ENCODE measurements at places on chromosomes 3 and 15.
A peak's percentile ranks its signal among the peaks of the same experiment; 100 is the strongest.

DNA sequence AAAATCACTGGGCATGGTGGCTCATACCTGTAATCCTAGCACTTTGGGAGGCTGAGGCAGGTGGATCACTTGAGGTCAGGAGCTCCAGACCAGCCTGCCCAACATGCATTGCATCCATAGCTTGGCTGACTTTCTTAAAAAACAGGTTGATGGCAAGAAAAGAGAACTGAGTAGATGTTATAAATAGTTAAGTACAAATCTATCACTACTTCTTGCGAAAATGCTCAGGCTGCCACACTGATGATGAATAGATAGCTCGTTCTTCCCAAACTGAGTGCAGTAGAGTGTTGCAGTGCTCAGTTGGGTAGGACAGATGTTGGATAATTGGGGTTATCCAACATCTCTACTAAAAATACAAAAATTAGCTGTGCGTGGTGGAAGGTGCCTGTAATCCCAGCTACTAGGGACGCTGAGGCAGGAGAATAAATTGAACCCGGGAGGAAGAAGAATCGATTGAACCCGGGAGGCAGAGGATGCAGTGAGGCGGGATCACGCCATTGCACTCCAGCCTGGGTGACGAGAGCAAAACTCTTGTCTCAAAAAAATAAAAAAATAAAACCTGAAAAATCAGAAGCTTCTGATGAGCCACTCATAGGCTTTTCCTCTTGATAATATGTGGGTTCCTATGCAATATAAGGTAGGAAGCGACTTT is 1.2 kb downstream of the BTLA start:
- DNase-seq, result no peak

DNA sequence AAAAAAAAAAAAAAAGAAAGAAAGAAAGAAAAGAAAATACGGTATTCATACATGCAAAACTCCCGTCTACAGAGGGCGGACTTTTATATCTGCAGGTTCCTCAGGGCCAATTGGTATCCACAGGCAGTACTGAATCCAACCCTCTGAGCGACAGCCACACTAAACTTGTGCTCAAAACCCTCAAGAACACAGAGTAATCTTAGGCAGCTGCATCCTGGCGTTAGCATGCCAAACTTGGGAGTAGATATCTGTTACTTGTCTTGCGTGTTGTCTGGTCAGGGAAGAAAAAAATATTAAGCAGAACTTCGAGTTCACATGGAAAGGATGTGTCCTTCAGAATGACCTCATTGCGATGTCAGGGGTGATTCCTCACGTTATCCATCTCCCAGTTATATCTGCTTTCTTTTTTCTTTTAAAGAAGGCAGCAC is 12.8 kb downstream of the SNAP23 start:
- DNase-seq, result no peak

DNA sequence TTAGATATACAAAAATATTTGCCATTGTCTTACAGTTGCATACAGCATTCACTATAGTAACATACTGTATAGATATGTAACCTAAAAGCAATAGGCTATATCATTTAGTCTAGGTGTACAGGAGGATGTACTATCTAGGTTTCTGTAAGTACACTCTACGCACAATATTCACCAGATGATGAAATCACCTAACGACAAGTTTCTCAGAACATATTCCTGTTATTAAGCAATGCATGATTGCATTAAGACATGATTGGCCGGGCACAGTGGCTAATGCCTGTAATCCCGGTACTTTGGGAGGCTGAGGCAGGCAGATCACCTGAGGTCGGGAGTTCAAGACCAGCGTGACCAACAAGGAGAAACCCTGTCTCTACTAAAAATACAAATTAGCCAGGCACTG is 14.5 kb upstream of the PRKCI start:
- no peak for DNase-seq

- no peak for DNase-seq
Observed at GRCh38 chr3:162774613-162775100, 1278.0 kb downstream of the OTOL1 start.

DNA sequence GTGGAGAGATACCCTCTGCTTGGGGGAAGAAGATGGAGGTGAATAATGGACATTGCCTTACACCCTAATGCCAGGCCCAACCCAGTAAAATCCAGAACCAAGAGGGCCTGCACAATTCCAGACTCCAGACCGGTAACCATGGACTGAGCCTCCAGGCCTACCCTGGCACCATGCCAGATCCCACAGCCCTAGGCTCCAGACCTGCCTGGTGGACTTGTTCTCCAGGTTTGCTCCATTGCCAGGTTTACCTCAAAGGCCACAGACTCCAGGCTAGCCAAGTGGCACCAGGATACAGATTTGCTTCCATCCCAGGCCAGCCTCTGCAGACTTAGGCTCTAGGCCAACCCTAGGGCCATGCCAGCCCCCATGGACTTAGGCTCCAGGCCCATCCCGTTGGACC is 14.0 kb downstream of the PLCH1 start:
- no peak for DNase-seq

GRCh38 chr3:130841357-130841756 is 52.5 kb upstream of the ATP2C1 start:
- DNase-seq, result no peak

- DNase-seq, result no peak
Observed at GRCh38 chr15:66841953-66842681, 140.1 kb downstream of the SMAD6 start.

DNA sequence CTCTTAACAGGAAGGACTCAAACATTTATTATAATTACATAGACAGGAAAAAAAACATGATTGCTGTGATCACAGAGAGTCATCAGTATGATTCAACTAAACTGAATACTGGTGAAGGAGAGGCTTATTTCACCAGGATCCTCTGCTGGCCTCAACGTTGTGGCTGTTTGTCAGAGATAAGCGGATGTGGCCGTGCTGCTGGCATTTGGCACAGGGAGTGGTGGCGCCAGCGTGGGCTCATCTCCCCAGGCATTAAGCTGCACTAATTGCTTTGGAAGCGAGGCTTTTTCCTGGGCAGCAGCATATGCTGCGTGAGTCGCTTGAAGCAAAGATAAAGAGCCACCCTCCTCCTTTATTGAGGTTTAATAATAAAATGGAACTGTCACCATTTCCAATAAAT is 306.7 kb downstream of the LRTM1 start:
- DNase-seq, result no peak

GRCh38 chr3:66898155-66898554 is 100.0 kb upstream of the KBTBD8 start:
- DNase-seq, result no peak

- DNase-seq, result no peak
Observed at GRCh38 chr3:133894353-133895207, 1.1 kb downstream of the RAB6B start.

GRCh38 chr3:117853923-117854668 is 1144.5 kb downstream of the TUSC7 start:
- DNase-seq, result no peak

DNA sequence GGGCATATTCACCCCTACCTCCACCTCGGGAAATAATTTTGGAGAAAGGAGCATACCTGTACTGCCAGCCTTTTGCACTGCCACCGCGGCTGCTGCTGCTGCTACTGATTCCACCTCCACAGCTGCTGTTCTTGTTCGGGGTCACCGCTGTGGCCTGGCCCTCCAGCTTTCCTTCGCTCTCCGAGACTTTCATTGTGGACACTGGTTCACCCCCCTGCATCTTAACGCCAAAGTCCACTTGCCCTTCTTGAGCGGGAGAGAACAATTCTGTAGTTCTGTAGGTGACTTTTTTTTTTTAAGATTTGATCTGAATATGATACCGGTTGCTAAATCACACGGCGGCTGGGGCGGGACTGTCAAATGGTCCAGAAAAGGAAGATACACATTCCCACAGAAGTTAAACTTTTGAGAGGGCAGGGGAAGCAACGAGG is 701 bp downstream of the OSBPL11 start:
- DNase-seq, result no peak

GRCh38 chr15:48823237-48823636 is 12.4 kb upstream of the CEP152 start:
- no peak for DNase-seq

DNA sequence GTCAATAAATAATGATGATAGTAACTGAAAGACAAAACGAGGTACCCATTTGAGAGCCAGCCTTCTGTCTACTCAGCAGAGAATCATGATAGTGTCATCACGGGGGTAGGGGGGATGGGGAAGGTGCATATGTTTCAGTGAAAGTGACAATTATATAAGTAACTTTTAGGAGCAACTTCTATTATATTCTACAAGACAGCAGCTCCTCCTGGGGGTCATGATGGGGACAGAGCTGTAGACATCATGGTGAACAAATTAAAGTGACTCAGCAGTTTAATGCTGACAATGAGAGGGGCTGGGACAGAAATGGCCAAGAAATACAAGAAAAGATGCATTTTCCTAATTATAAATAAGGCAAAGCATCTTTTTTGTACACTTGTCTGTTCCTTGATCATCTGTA is 11.8 kb downstream of the CAPN3 start:
- no peak for DNase-seq

DNA sequence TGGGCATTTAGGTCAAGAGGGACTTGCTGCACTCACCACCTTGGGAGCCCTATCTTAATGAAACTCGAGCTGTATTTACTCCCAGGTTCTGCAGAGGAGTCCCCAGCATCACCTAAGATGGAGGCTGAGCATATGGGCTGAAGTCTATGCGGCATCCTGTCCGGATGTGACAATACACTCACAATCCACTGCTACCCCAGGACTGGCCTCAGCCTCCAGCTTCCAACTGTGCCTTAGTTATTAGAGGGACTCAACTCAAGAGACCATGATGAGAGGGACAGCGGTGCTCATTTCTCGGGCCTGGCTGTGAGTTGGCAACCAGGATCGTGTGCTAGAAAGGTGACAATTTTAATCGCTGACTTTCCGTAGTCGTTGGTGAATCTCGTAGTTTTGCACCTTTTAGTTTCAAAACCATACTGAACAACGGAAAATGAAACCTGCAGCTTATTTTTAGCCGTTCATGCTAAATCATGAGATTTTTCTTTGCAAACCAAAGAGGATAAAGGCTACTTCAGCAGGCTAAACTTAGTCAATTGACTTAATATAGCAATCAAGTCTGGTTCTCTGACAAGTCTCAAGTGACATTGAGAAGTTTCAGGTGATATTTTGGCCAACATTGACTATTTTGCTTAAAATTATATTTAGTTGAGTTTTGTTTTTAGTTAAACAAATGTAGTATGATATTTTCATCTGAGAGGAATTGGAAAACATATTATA is 11.1 kb downstream of the ZBTB38 start:
- peak; percentile 8 for DNase-seq

DNA sequence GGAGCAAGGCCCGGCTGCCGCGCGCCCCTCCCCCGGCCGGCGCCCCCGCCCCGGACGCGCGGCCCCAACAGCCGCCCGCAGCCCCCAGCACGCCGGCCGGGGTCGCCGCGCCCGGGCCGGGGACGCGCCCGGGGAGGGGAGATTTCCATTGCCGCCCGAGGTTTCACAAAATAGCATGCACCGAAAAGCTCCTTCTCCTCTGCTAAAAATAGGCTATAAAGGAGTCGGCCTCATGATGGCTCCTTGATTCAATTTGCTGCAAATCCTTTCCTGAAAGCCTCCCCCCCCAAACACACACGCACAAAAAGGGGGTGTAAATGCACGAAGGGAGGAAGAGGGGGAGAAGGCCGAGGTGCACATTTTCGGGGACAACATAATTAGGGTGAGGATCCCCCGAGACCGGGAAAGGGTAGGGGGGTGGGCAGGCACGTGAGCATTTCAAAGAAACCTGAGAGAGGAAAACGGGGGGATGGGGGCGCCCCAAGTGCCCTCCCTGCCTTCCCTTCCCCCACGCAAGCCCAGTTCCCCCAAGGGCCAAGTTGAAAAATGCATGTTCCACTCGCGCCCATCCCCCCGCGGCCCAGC is 734 bp downstream of the TBL1XR1 start:
- no peak for DNase-seq

Data from activated T-helper 1 cell treated with anti-CD3 and anti-CD28 coated beads, Interleukin-2, amount 50 U/mL, for 16 hours (primary cell).